ENCODE measurements at places on chromosomes 2 and 18.

- DNase-seq, result no peak
Measured at GRCh38 chr18:31634331-31634713, 42.6 kb downstream of the TTR start.

DNA sequence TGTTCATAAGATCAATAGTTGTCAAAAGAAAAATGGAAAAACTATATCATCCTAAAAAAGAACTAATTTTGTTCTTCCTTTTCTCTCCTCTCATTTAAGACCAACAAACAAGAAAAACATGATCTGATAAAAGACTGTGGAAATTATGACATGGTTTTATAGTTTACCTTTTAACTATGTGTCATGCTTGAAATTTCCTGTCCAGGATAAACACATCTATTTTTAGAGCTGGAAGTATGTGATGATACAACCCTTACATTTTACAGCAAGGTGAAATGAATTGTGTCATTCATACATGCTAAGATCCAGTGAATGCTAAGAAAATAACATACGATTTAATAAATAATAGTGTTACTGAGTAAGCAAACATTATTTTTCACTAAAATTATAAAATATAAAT is 89.9 kb downstream of the GULP1 start:
- DNase-seq, result no peak

- peak; percentile 26 for DNase-seq
Measured at GRCh38 chr2:88054782-88055370, 707 bp downstream of the KRCC1 start.

- peak; percentile 42 for DNase-seq
Measured at GRCh38 chr18:27004056-27004829, 138.7 kb upstream of the AQP4 start.

- DNase-seq, result no peak
Measured at GRCh38 chr2:55239656-55240222, 7.3 kb downstream of the RPS27A start.

DNA sequence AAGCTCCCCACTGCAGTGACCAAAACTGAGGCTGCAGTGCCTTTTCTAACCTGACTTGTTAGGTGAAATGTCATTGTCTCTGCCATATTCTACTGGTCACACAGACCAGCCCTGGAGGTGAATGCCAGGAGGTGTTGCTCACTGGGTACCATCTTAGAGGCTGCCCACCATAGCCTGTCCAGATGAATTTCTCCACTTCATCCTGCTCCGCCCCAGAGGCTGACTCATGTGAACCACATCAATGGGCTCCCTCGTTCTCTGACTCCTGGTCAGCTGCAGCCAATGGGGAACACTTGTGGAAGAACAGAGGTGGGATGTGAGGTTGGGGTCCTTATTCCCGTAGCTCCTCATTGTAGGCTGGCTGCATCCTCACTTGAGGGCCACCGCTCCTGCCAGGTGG is 3.4 kb upstream of the NARS1 start:
- no peak for DNase-seq

- DNase-seq, result no peak
Measured at GRCh38 chr18:62745089-62745751, 29.9 kb downstream of the PHLPP1 start.

DNA sequence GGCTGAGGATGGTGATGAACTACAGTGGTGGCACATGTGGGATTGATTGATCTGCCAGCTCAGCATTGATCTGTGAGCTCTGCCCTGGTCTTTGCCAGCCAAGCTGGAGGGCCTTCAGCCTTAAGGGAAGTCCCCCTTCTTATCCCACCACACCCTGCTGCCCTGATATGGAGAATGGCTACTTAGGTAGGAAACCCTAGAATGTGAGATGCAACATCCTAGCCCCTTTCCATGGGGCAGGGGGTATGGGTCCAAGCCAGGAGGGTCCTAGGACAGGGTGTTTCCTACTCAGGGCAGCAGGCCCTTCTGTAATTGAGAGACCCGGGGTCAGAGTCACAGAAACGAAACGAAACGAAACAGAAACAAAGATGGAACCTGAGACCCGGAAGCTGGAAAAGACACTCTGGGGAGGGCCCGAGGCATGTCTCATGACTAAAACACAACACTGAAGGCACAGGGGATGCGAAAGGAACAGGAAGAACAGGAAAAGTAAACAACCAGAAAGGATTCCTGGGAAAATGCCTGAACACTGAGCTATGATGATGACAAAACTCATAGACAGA is 16.9 kb upstream of the SULT1C2 start:
- DNase-seq, result no peak

- DNase-seq, result no peak
Measured at GRCh38 chr2:69345434-69345833, 41.6 kb downstream of the GFPT1 start.

- no peak for DNase-seq
Measured at GRCh38 chr2:177058747-177059146, 153.8 kb upstream of the HNRNPA3 start.

DNA sequence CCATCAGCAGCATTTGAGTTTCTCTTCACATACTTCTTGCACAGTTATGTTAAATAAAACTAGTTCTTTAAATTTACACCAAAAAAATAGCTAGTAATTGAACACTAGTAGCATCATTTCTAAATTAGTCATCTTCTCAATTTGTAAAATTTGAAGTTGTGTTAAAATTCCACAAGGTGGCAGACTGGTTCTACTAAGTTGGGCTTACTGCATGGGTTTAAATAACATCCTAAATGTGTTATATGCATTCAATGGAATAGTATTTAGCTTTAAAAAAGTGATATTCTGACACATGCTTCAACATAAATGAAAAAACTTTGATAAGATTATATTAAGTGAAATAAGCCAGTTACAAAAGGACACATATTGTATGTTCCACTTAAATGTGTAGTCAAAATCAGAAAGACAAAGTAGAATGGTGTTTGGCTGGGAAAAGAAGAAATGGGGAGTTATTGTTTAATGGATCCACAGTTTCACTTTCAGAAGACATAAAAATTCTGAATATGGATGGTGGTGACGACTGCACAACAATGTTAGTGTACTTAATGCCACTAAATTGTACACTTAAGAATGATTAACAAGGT is 28.7 kb upstream of the RPRD1A start:
- DNase-seq, result peak; percentile 49

- no peak for DNase-seq
Measured at GRCh38 chr2:1586923-1587840, 157.1 kb downstream of the PXDN start.

DNA sequence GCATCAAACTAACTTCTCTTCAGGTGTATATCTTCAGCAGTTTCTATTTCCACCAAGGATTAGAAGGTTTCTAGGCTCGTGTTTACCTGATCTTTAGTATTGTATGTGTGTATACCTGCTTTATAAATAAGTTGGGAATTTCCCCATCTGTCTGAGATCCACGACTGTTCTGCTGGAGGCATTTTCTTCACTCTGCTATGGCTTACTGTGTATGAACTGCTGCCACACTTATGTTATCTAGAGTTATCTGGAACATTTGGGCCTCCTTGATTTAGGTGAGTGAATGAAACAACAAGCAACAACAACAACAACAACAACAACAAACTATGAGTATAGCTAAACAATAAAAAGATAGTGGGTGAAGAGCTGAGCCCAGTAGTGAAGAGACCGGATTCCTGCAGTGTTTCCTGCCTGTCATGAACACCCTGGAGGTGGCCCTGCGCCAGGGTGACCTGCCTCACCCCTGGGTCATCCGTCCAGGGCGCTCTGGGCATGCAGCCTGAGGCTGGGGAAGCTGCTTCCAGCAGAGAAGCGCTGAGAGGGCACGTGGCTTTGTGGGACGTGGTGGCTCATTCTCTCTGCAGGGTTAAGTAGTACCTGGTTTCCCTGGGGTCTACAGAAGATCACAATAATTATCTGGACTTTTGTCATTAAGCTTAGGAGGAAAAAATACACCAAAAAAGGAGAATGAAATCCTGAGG is 56.1 kb upstream of the GATA6 start:
- DNase-seq, result no peak

GRCh38 chr2:152762202-152762601 is 43.8 kb downstream of the ARL6IP6 start:
- no peak for DNase-seq

- peak; percentile 67 for DNase-seq
Measured at GRCh38 chr2:162029287-162029901, 44.6 kb downstream of the DPP4 start.

GRCh38 chr2:28475088-28475595 is 20.7 kb upstream of the PLB1 start:
- DNase-seq, result no peak

DNA sequence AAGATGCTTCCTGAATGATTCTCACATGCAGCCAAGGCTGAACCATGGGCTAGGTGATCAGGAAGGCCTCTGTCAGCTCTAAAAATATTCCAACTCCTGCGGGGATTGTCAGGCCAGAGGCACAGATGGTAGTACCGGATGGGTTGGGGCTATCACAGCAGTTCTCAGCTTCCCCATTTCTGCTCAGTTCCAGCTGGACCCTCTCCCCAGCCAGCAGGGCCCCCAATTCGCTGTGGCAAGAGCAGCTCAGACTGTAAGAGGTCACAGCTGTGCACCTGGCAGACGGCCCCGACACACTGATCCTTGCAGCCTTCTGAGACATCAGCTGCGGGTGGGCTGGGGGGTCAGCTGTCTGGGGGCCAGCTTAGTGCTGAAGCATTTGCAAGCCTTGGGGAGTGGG is 43.6 kb upstream of the TCF7L1 start:
- DNase-seq, result no peak

DNA sequence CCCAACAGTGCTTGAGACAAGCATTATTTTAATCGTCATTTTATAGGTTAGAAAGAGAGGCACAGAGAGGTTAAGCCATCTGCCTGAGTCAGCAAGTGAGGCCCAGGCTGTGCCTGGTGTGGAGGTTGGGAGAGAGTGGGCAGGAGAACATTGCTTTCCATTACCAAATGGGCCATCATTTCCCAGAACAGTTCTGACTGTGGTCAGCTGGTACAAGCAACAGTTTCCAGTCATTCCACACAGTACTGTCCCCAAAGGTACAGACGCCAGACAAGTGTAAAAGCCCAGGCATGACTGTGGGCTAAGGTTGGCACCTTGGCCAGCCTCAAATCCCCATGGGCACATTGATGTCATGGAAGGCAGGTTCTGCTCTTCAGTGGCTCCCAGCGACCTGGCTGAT is 98.2 kb upstream of the LCLAT1 start:
- DNase-seq, result no peak

DNA sequence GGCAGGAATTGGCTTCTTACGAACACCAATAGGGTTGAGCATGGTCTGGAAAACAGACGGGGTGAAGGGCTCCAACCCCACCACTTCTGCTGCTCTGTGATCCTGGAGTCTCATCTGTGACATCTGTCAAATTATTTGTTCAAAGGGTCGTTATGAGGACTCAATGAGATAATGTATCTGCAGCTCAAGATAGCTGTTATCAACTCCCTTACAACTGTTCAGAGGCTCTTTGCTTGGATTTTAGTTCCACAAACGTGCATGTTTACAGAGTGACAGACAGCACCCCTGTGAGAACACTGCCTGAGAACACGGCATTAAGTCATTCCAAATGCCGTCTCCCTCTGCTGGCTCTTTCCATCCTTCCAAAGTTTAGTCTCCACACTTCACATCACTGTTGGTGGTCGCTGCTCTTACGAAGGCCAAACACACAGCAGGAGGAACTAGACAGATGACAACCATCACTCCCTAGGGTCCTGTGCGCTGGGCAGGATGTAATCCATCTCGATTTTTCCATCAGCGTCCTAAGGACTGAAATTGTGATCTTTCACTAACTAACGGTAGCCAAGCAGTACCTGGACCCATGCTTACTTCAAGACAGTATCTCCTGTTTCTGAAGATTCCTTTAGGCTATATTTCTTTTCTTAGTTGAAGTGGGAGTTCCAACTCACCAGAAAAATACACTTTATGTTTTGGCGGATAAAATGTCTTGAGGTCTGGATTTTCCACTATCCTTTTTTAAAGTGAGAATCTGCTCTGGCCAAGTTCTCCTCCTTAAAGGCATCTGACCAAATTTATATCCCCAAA is 220.3 kb downstream of the ANAPC1 start:
- no peak for DNase-seq

DNA sequence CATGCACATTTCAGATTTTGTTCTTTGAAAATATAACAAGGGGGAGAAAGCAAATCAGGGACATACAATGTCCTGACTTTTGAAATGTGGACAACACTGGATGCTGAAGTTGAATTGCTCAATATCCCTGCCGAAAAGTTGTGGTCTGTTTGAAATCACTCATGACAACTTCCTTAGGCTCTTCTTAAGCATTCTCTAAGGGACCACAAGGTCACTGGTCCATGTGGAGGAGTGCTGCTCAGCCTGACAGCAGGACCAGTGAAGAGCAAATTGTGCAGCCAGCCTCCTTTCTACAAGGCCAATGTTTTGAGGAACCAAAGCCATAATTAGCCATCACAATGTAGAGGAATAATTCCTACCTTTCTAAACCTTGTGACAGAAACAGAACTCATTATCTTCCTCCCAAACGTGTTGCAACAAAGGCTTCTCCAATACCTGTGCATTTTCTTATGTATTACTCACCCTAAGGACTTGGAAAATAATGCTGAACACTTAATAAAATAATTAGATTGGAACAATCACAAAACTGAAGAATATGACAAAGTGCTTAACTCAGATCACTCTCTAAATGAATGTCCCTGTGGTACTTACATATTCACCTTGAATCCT is 1477.6 kb upstream of the NXPH2 start:
- DNase-seq, result no peak

- no peak for DNase-seq
Measured at GRCh38 chr2:192357217-192357616, 162.5 kb upstream of the TMEFF2 start.

DNA sequence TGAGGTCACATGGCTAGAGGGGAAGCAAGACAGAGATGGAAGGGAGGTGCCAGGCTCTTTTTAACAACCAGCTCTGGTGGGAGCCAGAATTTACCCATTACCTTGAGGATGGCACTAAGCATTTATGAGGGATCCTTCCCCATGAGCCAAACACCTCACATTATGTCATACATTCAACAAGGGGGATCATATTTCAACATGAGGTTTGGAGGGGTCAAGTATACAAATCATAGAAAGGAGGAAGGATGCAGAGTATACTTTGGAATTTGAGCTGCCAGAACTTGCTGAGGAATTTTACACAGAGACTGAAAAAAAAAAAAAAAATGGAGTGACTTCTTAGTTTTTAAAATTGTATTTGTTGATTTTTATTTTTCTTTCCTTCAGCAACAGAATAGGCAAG is 891.4 kb downstream of the CCDC85A start:
- no peak for DNase-seq

DNA sequence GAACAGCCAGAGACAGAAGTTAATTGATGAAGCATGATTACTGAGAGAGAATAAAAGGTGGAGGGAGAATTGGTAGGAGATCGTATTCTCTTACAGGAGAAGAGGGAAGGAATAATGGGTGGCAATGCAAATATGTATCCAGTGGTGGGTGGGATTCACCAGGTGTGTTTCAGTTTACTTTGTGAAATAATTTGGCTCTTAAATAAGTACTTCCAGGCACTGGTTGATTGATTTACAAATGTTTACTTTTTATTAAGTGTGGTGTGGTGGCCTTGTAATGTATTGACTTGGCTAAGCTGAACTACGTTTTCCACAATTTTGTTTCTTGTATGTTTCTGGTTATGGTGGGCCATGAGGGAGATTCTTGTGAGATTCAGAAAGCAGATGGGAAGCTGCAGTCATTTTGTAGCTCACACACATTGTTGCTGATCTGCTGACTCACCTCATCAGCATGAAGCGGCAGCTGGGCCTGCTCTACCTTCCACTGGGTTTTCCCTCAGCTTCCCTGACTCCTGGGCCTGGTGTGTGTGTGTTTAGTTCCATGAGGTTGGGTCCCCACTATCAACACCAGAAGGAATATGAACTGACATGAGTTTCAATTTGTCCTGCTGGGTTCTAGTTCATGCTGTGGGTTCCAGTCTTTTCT is 32.6 kb downstream of the MYL12B start:
- DNase-seq, result no peak

All from Ammon's horn (tissue), 1 donor.